ENCODE measurements at places on chromosomes 1 and 21. TPM values are rescaled to one million over a fixed set of nuclear protein-coding genes. Genes with fewer than 3 reads are reported as not detected.

Gene HMCN1
- total RNA-seq = 93.6 TPM

DNA sequence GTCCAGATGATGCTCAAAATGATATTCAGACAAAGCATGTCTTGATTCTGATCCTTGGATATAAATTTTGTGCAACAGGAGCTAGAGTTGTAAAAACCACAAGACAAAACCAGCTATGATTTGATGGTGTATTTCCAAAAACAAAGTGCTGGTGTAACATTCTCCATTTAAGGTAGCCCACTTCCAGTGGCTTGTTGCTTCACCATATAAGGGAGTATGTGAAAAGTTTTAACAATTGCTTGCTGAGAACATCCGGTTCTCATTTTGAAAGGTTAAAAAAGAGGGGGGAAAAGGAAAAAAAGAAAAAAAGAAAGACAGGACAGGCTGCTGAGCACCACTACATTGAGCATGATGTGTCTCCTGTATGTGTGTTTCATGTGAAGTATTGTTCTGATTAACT lies 123.6 kb downstream of the MACF1 start:
- peaks cover 5% of the 10 kb centered on the region for H3K36me3 ChIP-seq
- H3K27ac ChIP-seq = peak overlapping the region; percentile 57

- H3K27ac ChIP-seq = no peak overlapping the region
- H3K4me1 ChIP-seq = no peaks in the 10 kb centered on the region
- DNase-seq = no peak
- no peaks in the 10 kb centered on the region for H3K27me3 ChIP-seq
Observed at GRCh38 chr1:212819726-212820125, 27.7 kb downstream of the SPATA45 start.

Gene C1QTNF12
- total RNA-seq = 4.3 TPM

Gene SMPDL3B
- total RNA-seq = not detected

Gene AGT
- total RNA-seq = 46.1 TPM

DNA sequence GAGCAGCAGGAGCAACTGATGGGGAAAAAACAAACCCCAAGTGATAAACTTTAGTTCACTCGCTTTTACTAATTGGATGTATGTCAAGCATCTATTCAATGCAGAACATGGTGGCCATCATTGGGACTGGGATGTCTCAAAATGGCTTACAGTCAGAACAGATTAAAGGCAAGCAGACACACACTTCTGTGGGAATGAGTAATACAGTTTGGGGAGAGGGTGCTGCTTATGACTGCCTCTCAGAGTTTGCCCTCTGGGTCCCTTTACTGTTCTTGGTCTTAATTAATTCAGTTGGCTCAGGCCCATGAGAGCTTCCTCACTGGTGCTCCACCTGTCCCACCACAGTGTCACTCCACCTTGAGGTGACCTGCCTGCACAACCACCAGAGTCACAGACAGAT lies 119.5 kb downstream of the TBX19 start:
- H3K27me3 ChIP-seq = no peaks in the 10 kb centered on the region
- no peak overlapping the region for H3K4me3 ChIP-seq
- no peaks in the 10 kb centered on the region for H3K4me1 ChIP-seq
- H3K27ac ChIP-seq = no peak overlapping the region
- no peaks in the 10 kb centered on the region for H3K36me3 ChIP-seq

Gene LCE2C
- not detected for total RNA-seq

Gene URB1
- total RNA-seq = 21.2 TPM

- no peaks in the 10 kb centered on the region for H3K27me3 ChIP-seq
- H3K4me3 ChIP-seq = no peak overlapping the region
- peaks cover 5% of the 10 kb centered on the region for H3K36me3 ChIP-seq
- H3K4me1 ChIP-seq = no peaks in the 10 kb centered on the region
Observed at GRCh38 chr21:44079846-44080245, 27.4 kb upstream of the PWP2 start.

Gene PEAR1
- 17.4 TPM for total RNA-seq

Gene AQP10
- 0.26 TPM for total RNA-seq

DNA sequence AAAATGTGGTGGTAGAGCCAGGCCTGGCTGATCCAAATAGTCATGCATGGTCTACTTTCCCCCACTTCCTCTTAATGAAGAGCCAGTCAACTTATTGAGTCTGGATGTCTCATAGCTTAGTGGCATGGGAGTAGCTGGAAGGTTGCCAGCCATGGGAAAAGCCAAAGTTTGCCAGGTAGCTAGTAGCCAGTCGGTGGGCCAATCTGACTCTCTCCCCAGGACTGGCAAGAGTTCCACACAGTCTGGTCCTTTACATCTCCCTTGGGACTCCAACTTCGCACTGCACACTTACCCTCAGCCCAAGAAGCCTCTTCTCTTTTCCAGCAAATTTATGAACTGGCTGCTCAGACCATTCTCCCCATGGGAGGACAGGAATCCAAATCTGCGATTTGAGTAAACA lies 8.3 kb downstream of the WARS2 start:
- H3K4me3 ChIP-seq = no peak overlapping the region
- H3K36me3 ChIP-seq = no peaks in the 10 kb centered on the region
- no peak for DNase-seq
- no peaks in the 10 kb centered on the region for H3K27me3 ChIP-seq
- H3K27ac ChIP-seq = no peak overlapping the region

GRCh38 chr1:56571448-56571847 lies 7.9 kb downstream of the PLPP3 start:
- no peak for DNase-seq
- H3K27ac ChIP-seq = no peak overlapping the region
- no peak overlapping the region for H3K4me3 ChIP-seq

DNA sequence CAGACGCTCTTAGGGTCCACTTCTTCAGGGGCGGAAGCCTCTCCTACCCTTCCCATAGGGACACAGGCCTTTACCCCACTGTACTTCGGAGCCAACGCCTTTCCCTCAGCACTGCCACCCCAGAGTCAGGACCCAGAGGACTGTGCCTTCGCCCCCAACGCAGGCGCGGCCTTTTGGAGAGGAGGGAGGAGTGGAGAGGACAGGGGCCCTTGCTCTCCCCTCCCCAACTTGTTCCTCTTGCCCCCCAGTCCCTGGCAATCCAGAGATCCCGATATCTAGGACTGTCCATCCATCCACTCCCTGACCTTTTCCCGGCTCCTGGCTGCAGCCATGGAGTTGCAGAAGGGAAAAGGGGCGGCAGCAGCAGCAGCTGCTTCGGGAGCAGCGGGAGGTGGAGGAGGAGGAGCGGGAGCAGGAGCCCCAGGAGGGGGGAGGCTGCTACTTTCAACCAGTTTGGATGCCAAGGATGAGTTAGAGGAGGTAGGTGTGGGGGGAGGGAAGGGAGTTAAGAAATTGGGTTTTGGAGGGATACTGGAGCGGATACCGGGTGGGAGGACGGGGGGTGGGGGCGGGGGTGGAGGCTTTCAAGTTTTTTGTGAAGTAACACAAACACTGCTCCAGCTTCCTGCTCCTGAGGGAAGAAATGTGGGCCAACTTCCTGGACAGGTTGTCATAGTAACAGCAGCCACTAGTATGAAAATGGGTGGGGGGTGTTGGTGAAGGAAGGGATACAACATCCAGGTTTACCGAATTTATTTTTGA lies 636 bp downstream of the INTS3 start:
- H3K27ac ChIP-seq = peak overlapping the region; percentile 84
- H3K27me3 ChIP-seq = no peaks in the 10 kb centered on the region
- DNase-seq = peak; percentile 78
- H3K4me1 ChIP-seq = no peaks in the 10 kb centered on the region

Gene ZNF648
- total RNA-seq = not detected

- H3K27ac ChIP-seq = no peak overlapping the region
- no peaks in the 10 kb centered on the region for H3K4me1 ChIP-seq
- DNase-seq = no peak
- no peaks in the 10 kb centered on the region for H3K27me3 ChIP-seq
Observed at GRCh38 chr1:100423832-100424337, 71.6 kb downstream of the CDC14A start.

Gene PKLR
- total RNA-seq = not detected

- H3K27me3 ChIP-seq = no peaks in the 10 kb centered on the region
- H3K27ac ChIP-seq = peak overlapping the region; percentile 96
- DNase-seq = no peak
- peaks cover 8% of the 10 kb centered on the region for H3K4me1 ChIP-seq
- no peak overlapping the region for H3K4me3 ChIP-seq
Observed at GRCh38 chr1:31572323-31573104, 3.8 kb upstream of the TINAGL1 start.

Gene DCST1
- not detected for total RNA-seq

Gene OR2L8
- total RNA-seq = not detected

DNA sequence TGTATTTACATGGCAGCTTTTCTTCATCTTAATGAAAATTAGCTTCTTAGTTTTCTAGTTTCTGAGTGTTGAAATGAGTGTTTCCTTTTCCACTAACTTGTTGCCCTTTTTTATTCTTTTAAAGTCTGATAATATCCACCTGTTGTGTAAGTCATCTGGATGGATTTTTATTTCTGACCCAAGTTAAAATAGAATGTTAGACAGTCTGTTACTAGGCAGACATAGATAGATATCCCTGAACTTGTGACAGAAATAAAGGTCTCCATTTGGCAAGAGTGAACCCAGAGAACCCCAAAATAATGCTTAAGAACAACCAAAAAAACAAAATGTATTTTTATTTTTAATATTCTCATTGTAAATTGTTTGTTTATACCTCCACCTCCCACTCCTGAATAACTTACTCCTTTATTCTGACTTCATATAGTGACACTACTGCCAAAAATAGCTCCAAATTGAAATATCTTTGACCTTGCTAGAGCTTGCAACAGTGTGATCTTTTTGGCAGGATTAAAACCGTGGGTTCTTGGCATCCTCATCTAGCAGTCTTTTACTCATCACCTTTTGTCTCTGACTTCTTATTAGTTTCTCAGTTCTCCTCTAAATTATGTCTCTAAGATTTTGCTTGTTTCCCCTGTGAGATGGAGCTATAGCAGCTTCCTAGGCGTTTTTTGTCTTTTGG lies 26.9 kb upstream of the SH3D21 start:
- H3K36me3 ChIP-seq = no peaks in the 10 kb centered on the region
- no peak overlapping the region for H3K4me3 ChIP-seq
- H3K27me3 ChIP-seq = no peaks in the 10 kb centered on the region
- no peaks in the 10 kb centered on the region for H3K4me1 ChIP-seq

Gene PPM1J
- 4.3 TPM for total RNA-seq

Gene ITLN2
- not detected for total RNA-seq

GRCh38 chr1:216830424-216831210 lies 107.4 kb upstream of the ESRRG start:
- no peaks in the 10 kb centered on the region for H3K36me3 ChIP-seq
- no peak for DNase-seq
- no peaks in the 10 kb centered on the region for H3K27me3 ChIP-seq
- no peaks in the 10 kb centered on the region for H3K4me1 ChIP-seq

Gene CRYZL1
- total RNA-seq = 65.2 TPM

DNA sequence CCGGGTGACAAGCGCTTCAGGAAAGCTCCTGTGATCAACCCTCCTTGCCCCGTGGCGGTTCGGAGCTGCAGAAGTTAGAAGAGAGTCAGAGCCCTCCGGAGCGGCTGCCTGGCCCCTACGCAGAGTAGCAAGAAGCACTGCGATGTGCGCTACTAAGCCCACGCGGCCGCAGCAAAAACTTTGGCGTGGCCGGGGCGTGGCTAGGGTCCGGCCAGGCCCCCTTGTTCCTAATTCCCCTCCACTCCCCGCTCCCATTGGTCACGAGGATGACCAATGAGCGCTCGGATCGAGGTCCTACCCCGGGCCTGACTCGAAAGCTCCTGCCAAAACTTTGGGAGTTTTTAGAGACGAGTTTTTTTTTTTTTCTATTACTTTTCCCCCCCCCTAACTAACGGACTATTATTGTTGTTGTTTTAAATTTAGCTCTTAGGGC lies at the start of gene HLX:
Gene HLX (plus strand): TSS at position 368 of the 433 bp plus-strand sequence. CDS start 415 bp downstream, outside the sequence.
- no peak within 1 kb of the TSS for H3K27ac ChIP-seq
- H3K4me3 ChIP-seq = peak within 1 kb of the TSS; percentile 84
- peak; percentile 97 for DNase-seq
- H3K27me3 ChIP-seq = no peaks in the 10 kb centered on the region
- no peaks in the 10 kb centered on the region for H3K4me1 ChIP-seq
- no peaks in the 10 kb centered on the region for H3K36me3 ChIP-seq

Data from aorta (tissue), 5 donors.